Mucosa of gallbladder (tissue), 1 donor: ENCODE measurements at places on chromosomes 16 and 17.

- DNase-seq: no peak
Observed at GRCh38 chr17:80244871-80245509, 15.7 kb upstream of the RNF213 start.

DNA sequence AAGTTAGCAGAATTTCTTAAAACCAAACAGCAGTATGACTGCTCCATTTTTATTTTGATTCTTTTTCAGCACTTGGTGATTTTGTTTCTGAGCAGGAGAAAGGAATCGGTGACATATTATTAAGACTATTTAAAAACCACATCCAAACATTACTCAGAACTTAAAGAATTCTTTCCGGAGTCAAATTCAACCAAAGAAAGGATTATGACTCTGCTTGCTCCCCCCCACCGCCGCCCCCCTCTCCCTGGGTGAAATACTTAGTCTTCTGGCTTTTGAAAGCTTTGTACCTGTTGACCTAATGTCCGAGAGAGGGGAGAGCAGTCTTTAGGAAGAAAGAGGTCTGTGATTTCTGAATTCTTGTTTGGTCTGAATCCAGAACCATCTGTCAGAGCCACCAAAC, 17.9 kb upstream of the COL1A1 start:
- no peak for DNase-seq

GRCh38 chr17:6241996-6242395, 171.8 kb downstream of the WSCD1 start:
- DNase-seq: no peak

DNA sequence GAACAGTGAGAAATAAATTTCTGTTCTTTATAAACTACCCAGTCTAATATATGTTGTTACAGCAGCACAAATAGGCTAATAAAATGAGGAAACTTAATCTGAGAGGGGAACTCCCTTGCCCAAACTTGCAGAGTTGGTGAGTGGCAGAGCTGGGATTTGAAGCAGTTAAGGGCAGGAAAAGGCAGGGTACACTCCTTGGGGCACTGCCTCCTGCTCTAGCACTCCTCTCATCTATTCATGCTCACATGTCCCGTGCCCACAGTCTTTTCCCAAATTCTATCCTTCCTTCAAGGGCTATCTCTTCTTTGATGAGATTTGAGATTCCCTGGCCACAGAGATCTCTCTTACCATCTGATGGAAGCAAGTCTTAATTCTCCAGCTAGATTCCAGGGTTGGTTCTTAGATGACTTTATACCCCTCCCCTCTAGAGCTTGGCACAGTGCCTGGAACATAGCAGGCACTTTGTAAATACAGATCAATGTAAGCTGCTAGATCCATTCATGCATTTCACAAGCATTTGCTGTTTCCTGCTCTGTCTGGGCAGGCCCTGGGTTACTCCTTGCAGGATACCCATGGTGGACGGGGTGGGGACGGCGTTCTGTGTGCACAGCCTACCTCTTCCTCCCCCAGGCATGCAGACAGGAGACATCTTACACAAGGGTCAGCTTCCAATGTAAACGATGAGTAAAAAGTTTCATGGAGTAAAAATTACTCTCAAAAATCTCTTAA, 39.2 kb upstream of the ABCC12 start:
- DNase-seq: peak; percentile 77

DNA sequence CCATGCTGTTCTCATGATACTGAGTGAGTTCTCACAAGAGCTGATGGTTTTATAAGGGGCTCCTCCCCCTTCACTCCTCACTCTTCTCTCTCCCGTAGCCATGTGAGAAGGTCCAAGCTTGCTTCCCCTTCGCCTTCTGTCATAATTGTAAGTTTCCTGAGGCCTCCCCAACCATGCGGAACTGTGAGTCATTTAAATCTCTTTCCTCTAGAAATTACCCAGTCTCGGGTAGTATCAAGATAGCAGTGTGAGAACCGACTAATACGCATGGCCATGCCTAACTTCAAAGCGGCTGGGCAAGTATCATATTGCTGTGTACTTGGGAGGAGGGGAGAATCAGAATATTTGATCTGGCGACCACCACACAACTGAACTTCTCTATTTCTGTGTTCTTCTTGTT, 88.3 kb downstream of the PRKCB start:
- DNase-seq: no peak

GRCh38 chr17:16419074-16419928, 3.9 kb downstream of the TRPV2 start:
- no peak for DNase-seq

DNA sequence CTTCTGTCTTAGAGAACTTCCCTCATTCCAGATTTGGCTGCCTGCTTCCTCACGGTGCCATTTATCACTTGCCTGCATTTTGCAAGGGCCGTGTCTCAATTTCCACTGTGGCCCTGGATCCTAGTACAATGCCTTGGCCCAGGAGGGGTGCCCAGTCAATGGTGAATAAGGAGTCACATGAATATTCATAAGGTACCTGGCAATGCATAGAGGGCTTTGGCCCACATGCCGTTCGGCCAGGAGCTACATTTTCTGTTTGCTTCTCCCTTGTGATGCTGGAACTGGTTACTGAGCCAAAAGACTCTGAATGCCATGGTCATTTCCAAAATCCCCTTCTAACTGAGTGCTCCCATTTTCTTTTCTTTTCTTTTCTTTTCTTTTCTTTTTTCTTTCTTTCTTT, 4.8 kb upstream of the PIRT start:
- DNase-seq: no peak

DNA sequence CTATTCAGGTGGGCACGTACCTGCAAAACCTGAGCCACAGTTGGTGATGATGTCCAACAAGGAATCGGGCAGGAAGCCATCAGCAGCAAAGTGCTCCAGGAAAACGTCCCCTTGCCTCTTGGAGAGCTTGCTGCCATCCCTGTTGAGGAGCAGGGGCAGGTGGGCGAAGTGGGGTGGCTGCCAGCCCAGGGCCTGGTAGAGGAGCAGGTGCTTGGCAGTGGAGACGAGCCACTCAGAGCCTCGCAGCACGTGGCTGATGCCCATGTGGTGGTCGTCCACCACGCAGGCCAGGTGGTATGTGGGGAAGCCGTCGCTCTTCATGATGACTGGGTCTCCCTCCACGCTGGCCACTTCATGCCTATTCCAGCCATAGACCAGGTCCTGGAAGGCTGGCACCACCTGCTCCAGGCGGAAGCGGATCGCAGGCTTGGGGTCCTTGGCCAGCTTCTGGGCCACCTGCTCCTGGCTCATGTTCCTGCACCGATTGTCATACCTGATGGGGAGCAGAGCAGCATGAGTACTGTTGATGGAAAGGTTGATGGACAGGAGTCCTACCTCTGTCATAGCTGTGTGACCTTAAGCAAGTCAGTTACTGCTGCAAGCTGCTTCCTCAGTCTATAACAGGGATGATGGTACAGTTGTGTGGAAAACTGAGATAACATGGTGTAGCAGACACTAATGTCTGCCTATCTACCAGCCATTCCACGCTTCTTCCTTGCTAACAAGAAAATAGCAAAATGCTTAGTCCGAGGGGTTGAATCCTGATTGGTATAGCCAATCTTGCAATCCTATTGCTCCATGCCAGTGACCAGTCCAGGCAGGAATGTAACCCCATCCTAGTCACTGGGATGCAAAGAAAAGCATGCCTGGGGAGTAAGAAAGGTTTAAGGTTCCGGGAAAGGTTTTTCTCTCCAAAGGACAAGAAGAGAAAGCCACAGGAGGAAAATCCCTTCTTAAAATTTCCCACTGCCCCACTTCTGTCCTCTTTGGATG, 22.0 kb downstream of the EARS2 start:
- no peak for DNase-seq

GRCh38 chr16:27102701-27103575, 36.2 kb downstream of the C16orf82 start:
- DNase-seq: no peak

- DNase-seq: no peak
Observed at GRCh38 chr16:54067322-54068065, 219.1 kb downstream of the IRX3 start.

DNA sequence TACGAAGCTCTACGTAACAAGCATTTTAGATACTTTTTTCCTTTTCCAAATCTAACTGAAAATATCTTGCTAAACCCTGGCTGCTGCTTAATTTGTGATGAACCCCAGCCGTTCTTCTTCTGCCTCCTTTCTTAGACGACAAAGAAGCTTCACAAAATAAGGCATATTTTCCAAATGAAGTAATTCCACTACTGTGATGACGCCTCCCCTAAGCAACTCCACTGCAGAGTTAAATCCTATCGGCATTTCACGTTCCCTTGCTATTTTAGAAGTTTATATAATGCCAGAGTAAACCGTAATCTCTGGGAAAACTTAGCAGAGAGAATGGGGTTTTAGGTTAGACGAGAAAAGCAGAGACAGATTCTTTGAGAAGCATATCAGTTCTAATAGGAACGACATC, 683.1 kb upstream of the SALL1 start:
- no peak for DNase-seq

DNA sequence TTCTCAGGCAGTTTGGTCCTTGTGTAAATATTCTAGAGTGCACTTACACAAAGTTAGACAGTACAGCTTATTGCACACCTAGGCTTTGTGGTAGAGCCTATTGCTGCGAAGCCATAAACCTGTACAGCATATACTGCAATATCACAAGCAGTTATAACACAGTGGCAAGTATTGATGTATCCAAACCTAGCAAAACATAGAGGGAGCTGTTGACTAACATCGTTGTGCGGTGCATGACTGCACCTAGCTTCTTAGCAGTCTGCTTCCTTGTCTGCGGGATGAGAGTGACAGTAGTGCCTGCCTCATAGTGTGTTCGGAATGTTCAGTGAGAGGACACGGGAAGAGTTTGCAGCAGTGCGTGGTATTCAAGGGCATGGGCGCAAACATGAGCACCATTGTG, 78.9 kb downstream of the MPRIP start:
- DNase-seq: no peak

- DNase-seq: no peak
Observed at GRCh38 chr16:80009971-80010659, 409.6 kb upstream of the MAF start.

- DNase-seq: no peak
Observed at GRCh38 chr17:81391936-81392908, 3.0 kb upstream of the BAHCC1 start.

- DNase-seq: no peak
Observed at GRCh38 chr17:17132746-17133145, 73.4 kb downstream of the PLD6 start.

DNA sequence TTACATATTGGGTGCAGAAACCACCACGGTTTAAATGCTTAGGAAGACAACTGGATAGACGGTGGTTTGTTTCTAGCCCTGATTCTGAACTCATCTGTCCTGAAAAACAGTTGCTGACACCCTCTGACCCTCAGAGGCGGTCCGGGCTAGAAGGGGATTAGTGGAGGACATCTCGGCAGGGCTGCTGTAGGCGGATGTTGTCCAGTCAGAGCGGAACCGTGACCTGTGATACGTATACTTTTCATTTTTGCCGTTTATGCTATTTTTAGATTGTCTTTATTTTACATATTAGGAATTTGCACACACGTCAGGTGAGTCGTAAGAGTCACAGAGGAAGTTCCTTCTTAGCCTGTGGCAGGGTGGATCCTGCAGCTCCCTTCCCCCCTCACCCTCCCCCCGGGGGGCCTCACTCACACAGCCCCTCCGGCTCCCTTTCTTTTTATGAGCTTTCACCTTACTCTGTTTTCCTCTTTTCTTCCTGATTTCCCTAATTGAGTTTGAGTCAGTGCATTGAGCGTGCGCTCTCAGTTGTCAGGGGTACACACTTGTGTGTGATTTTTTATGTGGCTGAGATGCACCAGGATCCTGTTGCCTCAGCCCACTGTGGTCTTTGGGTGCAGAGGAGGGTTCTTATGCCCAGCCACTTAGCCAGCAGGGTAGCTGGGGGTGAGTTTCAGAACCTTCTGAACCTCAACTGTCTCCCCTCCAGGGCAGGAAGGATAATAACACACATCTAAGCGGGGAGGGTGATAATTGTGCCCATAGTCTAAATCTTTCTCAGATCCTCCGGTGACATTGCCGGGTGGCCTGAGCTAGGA, 211.1 kb upstream of the CHMP6 start:
- no peak for DNase-seq

GRCh38 chr16:86581458-86581857, 3.1 kb downstream of the FOXL1 start:
- DNase-seq: no peak

DNA sequence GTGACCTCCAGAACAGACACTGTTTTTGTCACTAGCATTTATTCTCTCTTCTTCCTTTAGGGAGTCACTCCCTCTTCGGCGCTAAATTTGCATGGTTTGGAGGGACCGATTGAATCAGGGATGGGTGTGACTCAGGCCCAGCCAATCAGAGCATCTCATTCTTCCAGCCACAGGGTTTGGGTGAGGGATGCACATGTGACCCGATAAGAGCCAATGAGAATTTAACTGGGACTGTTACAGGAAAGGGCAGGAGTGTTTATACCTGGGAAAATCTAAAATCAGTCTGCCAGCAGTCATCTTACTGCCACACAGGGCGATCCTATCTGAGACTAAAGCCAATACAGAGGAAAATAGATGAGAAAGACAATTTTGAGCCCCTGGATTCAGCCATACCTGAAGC, 351.2 kb upstream of the ERCC4 start:
- DNase-seq: no peak

- DNase-seq: no peak
Observed at GRCh38 chr17:80890196-80890920, 101.3 kb upstream of the CHMP6 start.

GRCh38 chr17:49557312-49558024, 18.2 kb upstream of the NXPH3 start:
- DNase-seq: no peak

GRCh38 chr16:68972720-68973119, 129.4 kb downstream of the TANGO6 start:
- no peak for DNase-seq

- DNase-seq: no peak
Observed at GRCh38 chr17:48624544-48625494, 1.3 kb downstream of the HOXB9 start.

DNA sequence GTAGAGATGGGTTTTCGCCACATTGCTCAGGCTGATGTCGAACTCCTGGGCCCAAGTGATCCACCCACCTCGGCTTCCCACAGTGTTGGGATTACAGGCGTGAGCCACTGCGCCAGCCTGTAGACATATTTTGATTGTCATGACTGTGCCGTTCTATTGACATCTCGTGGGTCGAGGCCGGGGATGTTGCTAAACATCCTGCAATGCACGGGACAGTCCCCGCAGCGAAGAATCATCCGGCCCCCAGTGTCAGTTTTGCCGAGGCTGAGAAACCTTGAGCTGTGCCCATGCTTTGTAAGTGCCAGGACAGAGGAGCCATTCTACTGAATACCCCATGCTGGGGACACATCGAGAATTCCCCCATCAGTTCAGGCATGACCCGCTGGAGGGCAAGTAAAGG, 69.1 kb upstream of the GSE1 start:
- DNase-seq: no peak

DNA sequence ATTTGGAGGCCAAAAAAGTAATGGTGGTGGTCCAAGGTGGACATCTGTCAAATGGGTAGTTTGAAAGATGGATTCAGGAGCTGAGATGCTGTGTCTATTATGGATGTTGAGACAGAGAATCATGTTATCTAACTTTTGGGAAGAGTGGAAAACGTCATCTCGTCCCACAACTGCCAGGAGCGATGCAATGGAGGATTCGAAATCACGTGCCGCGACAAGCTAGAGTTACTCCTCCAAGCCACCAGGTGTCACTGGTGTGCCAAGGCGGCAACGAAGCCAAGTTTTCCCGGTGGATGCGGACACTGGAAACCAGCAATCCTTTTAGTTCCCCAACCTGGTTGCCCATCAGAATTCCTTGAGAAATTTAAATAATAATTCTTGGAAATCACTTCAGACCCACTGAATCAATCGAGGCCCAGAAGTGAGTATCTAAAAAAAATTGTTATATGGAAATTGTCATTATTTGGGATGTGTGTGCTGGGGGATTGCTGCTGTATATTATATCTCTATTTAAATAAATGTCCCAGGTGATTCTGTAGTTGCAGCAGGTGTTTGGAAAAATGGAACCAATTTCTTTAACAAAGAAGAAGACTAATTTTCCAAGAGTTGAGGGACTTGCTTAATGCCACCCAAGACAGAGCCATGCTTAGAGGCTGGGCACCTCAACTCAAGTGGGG, 206.1 kb downstream of the HAPSTR1 start:
- DNase-seq: no peak
